ENCODE measurements at places on chromosomes 16 and 17.

GRCh38 chr17:14436266-14436665 lies 135.4 kb downstream of the HS3ST3B1 start:
- DNase-seq, result no peak

DNA sequence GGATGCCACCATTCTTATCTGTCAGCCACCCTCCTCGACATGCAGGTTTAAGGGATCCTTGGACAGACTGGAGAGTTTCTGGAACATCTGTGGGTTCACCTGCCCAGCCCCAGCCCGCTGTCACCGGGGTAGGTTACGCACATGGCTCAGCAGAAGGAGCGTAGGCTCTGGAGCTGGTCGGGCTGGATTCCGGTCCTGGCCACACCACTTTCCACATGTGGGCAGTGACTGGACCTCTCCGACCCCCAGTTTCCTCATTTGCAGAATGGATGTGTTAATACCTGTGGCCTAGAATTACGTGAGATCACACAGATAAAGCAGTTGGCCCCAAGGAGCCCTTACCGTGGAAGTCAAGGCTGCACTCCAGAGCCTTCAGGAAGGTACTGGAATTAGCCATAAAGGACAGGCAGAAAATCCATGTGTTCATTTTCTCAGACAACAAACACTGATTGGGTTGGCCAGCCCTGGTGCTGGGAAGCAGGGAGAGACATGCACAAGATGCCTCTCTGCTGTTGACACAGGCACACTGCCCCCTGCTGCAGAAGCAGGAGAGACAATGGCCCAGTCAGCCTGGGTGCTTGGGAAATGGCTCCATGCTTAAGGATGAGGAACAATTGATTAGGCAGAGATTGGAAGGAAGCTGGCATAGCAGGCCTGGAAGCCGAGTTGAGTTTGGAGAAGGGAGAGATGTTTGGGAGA lies 58.8 kb downstream of the SF3B3 start:
- no peak for DNase-seq

GRCh38 chr16:5560084-5560483 lies 462.5 kb upstream of the EEF2KMT start:
- DNase-seq, result no peak

DNA sequence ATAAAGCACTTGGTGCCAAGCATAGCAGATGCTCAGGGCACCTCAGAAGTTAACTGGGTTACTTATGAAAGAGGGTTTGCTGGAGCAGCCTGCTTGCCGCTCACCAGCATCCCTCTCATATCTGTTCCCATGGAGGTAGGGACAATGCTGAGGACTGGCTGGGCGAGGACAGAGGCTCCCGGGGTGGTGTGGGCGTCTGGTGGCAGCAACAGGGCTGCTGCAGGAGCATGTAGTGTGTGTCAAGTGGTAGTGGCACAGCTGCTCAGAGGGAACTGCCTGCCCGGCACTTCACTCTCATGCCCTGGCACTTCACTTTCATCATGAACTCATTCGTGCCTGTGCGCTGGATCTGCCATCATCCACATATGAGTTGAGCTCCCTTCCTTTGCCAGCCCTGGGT lies 26.9 kb upstream of the ZNHIT3 start:
- no peak for DNase-seq

DNA sequence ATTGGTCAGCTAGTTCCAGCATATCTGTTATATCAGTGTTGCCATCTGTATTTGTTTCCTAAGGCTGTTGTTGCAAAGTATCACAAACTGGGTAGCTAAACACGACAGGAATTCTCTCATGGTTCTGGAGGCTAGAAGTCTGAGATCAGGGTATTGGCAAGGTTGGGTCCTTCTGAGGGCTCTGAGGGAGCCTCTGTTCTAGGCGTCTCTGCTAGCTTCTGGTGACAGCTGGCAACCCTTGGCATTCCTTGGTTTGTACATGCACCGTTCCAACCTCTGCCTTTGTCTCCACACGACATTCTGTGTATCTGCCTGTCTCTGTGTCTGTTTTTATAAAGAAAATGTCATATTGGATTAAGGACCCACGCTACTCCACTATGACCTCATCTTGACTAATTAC lies 219.9 kb upstream of the NLRP1 start:
- DNase-seq, result no peak

- no peak for DNase-seq
Measured at GRCh38 chr16:1919327-1919998, 1.2 kb upstream of the HS3ST6 start.

- no peak for DNase-seq
Measured at GRCh38 chr16:17392857-17393692, 77.7 kb downstream of the XYLT1 start.

GRCh38 chr17:45098081-45098868 lies 34.0 kb downstream of the PLCD3 start:
- DNase-seq, result no peak

- DNase-seq, result no peak
Measured at GRCh38 chr17:81405411-81405872, 10.2 kb downstream of the BAHCC1 start.

DNA sequence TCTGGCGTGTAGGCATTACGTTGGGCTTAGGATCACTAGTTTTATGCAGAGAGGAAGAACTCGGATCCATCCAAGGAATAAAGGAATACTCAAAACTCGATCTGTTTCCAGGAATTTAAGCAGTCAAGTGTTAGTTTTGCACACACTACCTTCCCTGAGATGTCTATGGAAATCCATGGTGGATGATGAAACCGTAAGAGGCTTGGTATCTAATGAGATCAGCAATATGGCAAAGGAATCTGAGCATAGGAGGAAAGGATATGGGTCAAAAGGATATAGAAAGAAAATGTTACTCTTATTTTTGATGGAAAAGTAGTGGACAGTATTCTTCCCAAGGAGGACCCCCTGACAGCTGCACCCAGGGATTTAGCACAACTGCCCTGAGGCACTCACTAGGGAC lies 59.6 kb downstream of the SMG6 start:
- DNase-seq, result no peak

GRCh38 chr17:19569785-19570543 lies 36.3 kb downstream of the SLC47A1 start:
- DNase-seq, result peak; percentile 47

- DNase-seq, result no peak
Measured at GRCh38 chr17:82180776-82181528, 31.7 kb downstream of the CCDC57 start.

- DNase-seq, result no peak
Measured at GRCh38 chr17:37551788-37552187, 57.4 kb downstream of the SYNRG start.

GRCh38 chr17:72953621-72954020 lies 138.9 kb downstream of the SLC39A11 start:
- DNase-seq, result no peak

GRCh38 chr17:59366040-59366757 lies 34.7 kb downstream of the YPEL2 start:
- DNase-seq, result no peak

DNA sequence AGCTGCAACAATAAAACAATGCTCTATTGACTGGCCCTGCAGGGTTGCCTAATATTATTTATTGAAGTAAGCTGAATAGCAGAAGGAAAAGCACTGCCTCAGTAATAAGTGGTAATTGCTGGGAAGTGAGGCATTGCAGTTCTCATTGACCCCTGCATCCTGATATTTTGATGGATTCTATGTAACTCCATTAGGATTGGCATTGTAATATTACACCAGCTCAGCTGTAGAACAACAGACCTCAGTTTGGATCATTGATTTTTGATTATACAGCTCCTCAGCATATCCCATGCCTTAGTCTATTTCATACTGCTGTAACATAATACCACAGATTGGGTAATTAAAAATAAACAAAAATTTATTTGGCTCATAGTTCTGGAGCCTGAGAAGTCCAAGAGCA lies 650.6 kb upstream of the SALL1 start:
- DNase-seq, result no peak

DNA sequence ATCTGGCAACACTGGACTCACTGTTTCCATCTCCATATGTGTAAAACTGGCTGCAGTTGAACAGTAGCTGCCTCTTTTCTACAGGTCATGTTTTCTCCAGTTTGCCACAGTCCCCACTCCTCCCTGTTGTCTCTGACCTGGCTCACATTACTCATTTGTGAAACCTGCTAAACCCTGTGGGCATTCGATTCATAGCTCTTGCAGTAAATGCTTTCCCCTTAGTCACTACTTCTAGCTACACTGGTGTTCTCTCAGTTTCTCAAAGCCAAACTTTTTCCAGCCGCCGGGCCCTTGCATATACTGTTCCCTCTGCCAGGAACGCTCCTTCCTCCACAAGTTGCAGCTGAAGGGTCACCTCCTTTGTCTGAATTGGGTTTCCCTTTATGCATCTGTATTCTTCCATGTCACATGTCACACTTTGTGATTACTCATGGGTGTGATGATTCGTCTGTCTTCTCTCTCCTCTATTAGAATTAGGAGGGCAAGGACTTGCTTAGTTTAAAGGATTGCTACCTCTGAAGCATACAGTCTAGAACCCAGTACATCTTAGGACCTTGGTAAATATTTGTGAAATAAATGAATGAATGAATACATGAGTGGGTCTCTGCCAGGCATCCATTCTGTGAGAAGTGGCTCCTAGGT lies 15.0 kb upstream of the MT4 start:
- no peak for DNase-seq

- peak; percentile 50 for DNase-seq
Measured at GRCh38 chr17:78889531-78889930, 13.5 kb downstream of the CEP295NL start.

- DNase-seq, result no peak
Measured at GRCh38 chr17:19672009-19672750, 23.6 kb downstream of the ALDH3A2 start.

- DNase-seq, result no peak
Measured at GRCh38 chr16:48818257-48818656, 208.3 kb upstream of the N4BP1 start.

- no peak for DNase-seq
Measured at GRCh38 chr16:55502801-55503366, 6.0 kb upstream of the LPCAT2 start.

- no peak for DNase-seq
Measured at GRCh38 chr16:3822366-3823045, 58.0 kb downstream of the CREBBP start.

GRCh38 chr17:46809110-46809571 lies 9.4 kb downstream of the WNT3 start:
- DNase-seq, result no peak

DNA sequence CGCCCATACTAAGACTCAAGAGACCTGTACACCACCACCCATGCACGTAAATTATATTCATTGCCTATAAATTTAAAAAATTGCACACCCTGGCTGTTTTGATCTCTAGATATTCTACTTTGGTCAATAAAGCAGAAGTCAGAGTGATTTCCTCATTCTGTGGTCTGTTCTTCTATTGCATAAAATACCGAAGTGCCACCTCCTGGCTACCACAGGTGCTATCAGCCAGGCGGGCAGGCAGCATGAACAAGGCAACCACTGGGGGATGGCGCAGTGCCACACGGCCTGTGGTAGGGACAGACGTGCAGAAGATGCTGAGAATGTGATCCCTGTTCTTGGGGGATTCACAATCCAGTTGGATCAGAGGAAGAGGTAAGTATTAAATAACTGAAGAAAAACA lies 122.3 kb downstream of the CDK5R1 start:
- DNase-seq, result peak; percentile 83

GRCh38 chr17:35588196-35588920 lies 1.2 kb downstream of the AP2B1 start:
- no peak for DNase-seq

GRCh38 chr17:55576996-55577586 lies 65.8 kb upstream of the SMIM36 start:
- peak; percentile 31 for DNase-seq

DNA sequence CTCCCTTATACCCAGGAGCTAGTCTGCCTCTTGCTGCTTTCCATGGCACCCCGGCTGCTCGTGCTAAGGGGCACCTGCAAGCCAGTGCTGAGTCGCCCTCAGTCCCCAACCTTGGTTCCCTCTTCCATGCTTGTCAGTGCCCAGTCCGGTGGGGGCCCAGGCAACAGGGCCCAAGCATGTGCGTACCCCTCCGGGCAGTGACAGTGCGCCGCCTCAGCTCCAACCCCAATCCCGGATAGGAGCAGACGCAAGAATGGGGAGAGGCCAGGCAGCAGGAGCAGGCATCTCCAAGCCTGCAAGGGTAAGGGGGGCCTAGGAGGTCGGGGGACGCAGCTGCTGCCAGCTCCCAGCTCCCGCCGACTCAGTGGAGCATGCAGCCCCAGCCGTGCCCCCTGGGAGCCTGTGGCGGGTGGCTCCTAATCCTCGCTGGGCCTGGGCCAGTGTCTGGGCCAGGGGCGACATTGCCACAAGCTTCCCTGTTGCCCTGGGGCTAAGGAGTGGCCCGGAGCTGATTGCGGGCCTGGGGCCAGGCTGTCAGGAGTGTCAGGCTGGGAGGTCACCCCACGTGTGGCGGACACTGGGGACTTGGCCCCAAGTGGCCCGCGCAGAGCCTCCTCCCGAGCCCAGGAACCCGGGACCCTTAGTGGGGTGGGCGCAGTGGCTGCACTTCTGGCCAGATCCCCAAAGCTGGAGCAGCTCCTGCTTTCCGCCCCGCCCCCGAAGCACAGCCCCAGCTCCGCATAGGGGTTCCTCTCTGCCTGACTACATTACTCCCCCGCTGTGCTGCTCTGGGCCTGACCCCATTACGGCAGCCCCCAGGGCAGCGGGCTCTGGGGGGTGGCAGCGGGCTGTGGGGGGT lies 9.8 kb downstream of the CPD start:
- no peak for DNase-seq

DNA sequence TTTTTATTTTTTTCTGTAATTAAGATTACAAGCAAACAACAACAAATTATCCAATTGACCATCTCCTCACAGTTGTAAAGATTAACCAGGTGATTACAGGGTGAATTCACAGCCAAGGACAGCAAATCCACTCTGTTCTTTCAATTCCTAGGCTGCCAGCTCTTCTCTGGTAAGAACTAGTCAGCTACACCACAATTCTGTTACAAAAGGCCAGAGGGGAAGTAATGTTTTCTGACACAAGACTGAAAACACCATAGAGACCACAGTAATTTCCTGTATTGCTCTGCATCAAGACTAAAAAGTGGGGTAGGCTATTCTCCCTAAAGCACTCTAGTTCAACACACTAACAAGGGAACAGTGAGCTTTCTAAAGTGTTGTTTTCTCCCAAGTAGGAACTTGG lies 10.6 kb downstream of the CA10 start:
- no peak for DNase-seq

DNA sequence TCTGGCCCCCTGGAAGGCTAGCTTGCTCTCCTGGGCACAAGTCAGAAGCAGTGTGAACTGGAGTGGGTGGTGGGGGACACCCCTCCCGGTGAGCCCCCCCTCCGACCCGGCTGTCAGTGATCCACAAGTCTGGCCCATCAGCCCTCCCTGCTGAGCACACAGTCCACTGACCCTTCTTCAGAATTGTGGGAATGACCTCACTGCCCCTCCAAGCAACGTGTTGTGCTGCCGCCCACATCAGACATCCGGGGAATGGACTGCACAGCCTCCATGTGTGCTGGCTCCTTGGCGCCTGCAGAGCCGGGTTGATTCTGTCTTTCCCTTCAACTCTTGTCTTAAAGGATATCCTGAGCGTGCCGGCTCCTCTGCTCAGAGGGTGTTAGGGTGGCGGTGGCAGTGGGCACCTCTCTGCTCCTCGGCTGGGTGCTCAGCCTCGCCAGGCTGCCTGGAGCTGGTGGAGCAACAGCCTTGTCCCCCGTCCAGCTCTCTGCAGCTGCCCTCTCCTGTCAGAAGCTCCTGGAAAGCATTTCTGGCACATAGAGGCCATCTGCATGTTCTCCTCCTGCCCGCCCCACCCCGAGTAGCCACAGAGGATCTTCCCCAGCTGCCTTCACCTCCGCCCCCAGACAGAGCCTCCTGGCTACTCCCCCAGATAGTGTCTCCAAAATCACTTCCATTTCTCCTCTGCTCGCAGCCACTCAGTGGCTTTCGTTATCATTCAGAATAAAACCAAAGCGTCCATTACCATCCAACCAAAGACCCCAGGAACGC lies 19.8 kb downstream of the NPTX1 start:
- no peak for DNase-seq

Measured in germinal center (tissue), 1 donor.